ENCODE measurements at places on chromosomes 1 and 21.

DNA sequence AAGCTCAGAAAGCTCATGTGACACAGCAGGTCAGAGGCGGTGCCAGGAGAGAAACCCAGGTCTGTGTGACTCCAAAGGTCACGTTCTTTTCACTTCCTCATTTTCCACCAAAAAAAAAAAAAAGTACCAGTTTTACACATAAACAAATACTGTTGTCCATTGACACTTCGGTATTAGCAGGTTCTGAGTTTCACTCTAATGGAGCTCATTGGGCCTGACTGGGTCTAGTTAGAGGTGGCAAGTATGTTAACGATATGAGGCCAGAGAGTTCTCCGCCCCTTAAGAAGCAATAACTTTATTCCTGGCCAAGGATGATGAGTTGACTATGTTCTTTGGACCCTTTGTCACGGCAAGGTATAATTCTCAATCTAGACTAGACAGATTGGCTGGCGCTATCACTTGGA lies 30.0 kb upstream of the SDE2 start:
- no peaks in the 10 kb centered on the region for H3K36me3 ChIP-seq
- H3K27ac ChIP-seq = no peak overlapping the region
- no peak for DNase-seq
- H3K4me3 ChIP-seq = no peak overlapping the region
- no peaks in the 10 kb centered on the region for H3K27me3 ChIP-seq

DNA sequence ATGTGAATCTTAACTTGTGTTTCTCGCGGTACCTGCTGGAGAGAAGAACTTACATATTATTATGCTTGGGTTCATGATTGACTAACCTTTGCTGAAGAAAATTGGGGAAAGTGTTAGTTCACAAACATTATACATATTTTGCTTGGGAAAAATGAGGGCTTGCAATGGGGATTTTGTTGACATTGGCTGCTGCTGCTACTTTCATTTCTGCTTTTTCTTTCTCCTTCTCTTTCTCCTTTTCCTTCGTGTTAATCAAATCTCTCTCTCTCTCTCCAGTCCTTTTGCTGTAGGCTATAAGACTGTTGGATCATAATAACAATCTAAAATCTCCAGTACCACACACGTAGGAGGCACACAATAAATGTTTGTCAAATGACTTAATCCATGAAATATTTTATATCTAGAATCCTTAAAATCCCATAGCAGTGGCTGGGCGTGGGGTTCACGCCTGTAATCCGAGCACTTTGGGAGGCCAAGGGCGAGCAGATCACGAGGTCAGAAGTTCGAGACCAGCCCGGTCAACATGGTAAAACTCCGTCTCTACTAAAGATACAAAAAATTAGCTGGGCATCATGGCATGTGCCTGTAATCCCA lies 23.0 kb downstream of the IRF2BP2 start:
- H3K27me3 ChIP-seq = no peaks in the 10 kb centered on the region
- no peak overlapping the region for H3K27ac ChIP-seq
- peaks cover 15% of the 10 kb centered on the region for H3K4me1 ChIP-seq
- no peak overlapping the region for H3K4me3 ChIP-seq
- H3K36me3 ChIP-seq = no peaks in the 10 kb centered on the region

GRCh38 chr1:225848030-225848955 lies 33.9 kb downstream of the TMEM63A start:
- H3K27me3 ChIP-seq = no peaks in the 10 kb centered on the region
- no peak for DNase-seq
- H3K4me3 ChIP-seq = no peak overlapping the region

- H3K27me3 ChIP-seq = no peaks in the 10 kb centered on the region
- H3K4me3 ChIP-seq = no peak overlapping the region
- H3K27ac ChIP-seq = no peak overlapping the region
- DNase-seq = no peak
These were observed 4.5 kb downstream of the TRAF5 start for GRCh38 chr1:211331011-211331709.

GRCh38 chr1:244792188-244792850 lies 43.1 kb upstream of the COX20 start:
- H3K36me3 ChIP-seq = no peaks in the 10 kb centered on the region
- H3K4me1 ChIP-seq = no peaks in the 10 kb centered on the region
- no peaks in the 10 kb centered on the region for H3K27me3 ChIP-seq

DNA sequence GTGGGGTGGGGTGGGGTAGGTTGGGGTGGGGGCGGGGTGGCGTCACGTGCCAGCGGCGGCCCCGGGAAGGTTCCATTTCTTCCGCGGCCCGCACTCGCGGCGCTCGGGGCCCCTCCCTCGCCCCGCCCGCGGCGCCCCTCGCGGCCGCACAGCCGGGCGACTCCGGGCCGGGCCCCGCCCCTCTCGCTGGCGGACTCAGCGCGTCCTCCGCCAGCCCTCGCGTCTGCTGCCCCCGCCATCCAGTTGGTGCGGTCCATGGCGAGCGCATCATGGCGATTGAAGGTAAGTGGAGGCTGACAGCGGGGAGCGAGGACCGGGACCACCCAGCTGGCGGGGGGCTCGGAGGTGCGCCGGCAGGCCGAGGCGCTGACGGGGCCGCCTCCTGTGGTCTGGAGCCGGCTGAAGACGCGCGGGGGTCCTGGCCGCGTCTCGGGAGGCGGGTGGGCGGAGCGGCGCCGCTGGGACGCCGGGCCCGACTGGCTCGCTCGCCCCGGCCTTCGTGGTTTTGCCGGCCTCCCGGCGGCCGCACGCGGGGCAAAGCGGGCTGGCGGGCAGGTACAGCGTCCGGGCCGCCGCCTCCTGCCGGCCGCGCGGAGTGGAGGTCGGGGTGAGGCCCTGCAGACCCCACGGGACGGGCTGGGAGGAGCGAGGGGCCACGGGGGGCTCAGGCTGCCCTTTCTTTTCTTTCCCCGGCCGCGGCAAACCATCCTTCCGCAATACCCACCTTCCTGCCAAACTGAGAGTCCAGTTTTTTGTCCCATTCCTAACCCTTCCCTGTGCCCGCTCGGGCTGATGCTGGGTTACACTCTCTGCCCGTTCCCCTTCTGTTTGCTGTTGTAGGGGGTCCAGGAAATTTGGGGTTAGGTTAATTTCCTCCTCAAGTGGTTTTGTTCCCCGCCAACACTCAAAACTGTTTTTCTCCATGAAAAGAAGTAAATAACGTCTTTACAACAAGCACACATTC lies at the start of gene SYT14:
Gene SYT14, plus strand, starts transcription at position 222 of the 964 bp plus-strand sequence. Its CDS starts 48 bp downstream, at position 270.
- peak within 1 kb of the TSS; percentile 68 for H3K4me3 ChIP-seq
- H3K36me3 ChIP-seq = peaks cover 12% of the 10 kb centered on the region
- peak; percentile 29 for DNase-seq
- H3K27me3 ChIP-seq = no peaks in the 10 kb centered on the region

DNA sequence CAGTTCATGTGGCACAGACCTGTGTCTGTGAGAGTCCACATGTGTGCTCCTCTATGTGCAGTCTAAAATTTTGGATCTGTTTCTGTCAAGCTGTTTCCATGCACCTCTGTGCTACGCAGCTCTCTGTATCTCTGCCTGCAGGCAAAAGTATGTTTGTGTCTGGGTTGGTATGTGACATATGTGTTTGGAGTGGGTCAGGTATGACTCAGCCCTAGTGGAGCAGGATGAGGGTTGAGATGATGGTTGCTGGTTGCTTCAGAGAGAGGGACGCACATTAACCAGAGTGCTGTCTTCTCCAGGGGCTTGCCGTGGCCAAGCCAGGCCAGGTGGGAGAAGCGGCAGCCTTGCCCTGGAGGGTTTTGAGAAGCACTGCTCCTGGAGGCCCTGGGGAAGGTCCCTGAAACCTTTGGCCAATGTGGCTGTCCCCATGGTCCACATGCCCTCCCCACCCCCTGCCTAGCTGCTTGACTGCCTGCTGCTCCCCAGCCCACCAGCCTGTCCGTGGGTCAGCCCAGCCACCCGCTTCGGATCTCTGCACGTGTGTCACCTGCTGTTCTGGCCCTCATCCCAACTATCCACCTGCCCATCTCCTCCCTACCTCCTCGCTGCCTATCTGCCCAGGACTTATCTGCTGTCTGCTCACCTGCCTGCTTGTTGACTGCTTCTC lies 4.1 kb upstream of the EVA1B start:
- peaks cover 18% of the 10 kb centered on the region for H3K27me3 ChIP-seq
- H3K36me3 ChIP-seq = peaks cover 29% of the 10 kb centered on the region
- H3K27ac ChIP-seq = no peak overlapping the region
- H3K4me1 ChIP-seq = peaks cover 14% of the 10 kb centered on the region

Measured in Calu3 (cell line).